ENCODE measurements at places on chromosomes 2 and 18.

DNA sequence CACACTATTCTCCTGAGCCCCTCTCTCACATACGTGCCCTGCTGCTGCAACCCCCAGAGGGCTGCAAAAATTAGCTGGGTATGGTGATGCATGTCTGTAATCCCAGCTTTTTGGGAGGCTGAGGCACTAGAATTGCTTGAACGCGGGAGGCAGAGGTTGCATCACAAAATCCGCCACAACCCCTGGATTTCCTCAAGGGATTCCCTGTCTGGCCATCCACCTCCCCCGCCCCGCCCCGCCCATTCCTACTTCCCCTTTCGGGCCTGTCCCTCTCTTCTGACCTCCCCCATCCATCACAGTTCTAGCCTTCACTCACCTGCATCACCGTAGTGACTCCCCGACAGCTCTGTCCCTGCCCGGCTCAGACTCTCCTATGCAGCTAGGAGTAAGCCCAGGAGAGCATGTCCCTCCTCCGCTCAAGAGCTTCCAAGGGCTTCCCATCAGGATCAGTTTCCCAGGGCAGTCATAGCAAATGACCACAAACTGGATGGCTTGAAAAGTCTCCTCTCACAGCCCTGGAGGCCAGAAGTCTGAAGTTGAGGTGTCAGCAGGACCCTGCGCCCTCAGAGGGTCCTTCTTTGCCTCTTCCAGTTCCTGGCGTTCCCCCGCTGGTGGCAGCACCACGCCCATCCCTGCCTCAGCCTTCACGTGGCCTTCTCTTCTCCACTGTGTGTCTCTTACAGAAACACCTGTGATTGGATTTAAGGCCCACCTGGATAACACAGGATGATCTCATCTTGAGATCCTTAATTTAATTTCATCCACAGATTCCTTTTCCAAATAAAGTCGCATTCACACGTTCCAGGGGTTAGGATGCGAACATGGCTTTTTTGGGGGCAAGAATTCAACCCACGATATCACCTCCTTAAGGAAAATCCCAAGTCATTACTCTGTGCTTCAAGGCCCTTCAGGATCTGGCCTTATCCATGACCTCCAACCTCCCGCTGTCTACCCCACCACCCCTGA, 58.5 kb downstream of the HS1BP3 start:
- no peak for DNase-seq

DNA sequence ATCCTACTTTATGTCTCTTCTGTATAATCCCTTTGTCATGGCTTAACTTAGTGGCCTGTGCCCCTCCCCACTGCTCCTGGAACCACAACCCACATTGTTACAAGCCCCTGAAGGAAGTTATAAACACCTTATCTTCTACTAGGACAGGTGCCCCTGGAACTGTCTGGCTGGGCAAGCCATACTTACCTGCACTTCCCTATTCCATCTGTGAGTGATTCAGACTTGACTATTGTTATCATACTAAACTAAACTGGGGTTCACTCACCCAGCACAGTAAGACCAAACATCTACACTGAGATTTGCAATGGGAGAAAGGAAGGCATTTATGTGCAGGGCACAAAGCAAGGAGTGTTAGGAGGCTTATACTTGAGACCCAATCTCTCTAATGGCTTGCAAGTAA, 3.7 kb upstream of the UGT1A6 start:
- no peak for DNase-seq

DNA sequence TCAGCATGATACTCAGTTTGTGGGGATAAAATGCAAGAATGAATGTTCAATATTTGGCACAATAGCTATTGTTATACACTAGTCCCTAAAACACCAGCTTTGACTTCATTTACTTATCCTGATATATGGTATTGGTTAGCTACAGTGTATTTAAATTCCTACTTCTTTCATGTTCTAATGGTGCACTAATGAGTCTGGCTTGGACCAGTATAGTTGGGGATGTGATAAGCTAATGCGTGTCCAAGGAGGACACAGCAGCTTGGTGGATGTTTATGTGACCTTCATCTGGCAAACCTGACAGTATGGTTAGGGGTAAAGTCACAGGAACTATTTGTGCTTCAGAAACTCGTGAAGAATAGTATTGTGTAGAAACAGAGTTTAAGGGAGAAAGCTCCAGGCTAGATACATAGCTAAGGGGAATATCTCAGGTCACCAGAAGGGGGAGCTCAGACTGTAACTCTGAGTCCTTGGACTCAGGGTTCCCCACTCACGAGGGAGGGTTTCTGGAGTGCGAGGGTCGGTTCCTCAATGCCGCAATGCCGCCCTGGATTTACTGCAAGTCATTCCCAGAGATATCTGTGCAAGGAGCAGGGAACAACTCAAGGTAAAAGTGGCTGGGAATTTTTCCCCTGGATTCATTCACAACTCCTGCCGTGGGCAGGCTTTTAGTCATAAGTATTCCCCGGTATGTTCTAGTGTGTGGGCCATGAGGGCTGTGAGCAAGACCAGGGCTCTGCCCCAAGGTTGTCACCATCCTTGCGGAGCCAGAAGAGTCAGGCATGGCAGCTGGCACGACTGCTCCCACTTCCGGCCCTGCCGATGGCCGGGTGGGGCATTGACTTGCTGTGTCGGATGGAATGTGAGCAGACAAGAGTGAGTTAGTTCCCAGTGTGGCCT, 14.5 kb downstream of the IL1R2 start:
- peak; percentile 54 for DNase-seq

DNA sequence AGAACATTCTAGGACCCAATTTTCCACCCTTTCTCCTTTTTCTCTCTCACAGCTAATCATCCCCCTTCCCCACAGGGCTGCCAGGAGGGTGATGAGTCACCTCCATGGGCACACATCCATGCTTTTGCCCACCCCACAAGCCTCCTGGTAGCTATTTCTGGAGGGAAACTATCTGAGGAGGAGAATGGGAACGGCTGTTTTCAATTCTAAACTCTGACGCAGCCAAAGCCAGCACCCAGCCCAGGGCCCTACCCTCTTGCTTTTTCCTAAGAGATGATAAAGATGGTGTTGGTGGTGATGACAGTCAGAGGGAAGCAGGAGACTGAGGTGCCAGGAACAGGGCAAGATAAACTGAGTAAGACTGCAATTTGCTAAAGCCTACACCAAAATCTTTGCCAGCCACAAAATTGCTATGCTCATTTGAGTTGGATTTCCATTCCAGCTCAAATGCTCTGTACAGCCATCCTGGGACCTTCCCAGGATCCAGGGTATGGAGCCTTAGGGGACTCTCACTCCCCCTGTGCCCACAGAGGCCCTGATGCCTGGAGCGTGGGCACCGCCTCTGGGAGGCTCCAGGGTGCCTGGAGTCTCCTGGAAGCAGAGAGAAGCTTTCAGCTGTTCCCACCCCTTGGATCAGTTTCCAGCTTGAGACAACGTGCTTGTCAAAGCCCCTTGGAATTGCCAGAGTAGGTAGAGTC, 62.0 kb upstream of the FZD7 start:
- DNase-seq: peak; percentile 83

GRCh38 chr18:48989304-48990303, 38.8 kb upstream of the SMAD7 start:
- DNase-seq: no peak

DNA sequence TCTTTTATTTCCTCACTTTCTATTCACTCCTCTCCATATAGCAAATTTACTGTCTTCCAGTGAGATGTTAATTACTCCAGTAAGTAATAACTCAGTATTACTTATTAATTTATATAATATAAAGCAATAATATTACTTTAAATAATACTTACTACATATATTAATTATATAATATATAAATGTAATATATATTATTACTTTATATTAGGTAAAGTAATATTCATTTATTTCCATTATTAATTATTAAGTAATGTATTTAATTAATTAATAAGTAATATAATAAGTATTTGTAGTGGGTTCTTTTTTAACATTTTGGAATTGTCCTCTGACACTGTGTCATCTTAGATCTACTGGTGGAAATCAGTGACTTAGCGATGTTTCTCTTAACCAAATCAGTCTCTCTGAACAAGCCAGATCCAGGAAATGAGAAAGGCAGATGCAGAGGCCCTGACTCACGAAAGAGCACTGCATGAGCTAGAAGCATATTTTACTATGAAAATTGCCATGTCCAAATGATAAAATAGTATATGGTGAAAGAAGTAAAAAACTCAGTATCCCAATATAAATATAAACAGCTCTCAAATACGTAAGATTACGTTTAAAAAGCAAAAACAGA, 115.9 kb downstream of the DSEL start:
- peak; percentile 66 for DNase-seq

GRCh38 chr2:43898838-43899346, 60.1 kb downstream of the ABCG8 start:
- no peak for DNase-seq

- no peak for DNase-seq
Observed at GRCh38 chr2:103734911-103735310, 973.1 kb downstream of the TMEM182 start.

GRCh38 chr2:7209757-7210555, 292.7 kb downstream of the RNF144A start:
- DNase-seq: peak; percentile 78

DNA sequence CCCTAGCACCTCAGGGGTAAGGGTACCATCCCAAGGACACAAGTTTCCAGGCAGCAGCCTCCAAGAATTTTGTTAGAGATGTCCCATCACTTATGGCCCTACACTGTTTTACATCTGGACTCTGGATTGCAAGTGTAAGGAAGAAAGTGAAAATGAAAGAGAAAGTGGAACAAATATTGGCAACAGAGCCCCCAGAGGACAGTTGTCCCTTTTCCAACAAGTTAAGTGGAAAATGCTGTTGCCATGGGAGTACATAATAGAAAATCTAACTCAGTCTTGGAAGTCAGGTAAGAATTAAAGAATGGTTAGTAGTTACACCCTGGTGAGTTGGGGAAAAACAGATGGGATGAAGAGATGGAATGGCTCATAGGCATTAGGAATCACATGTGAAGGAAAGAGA, 50.6 kb downstream of the TTC21B start:
- peak; percentile 17 for DNase-seq

GRCh38 chr2:186709529-186710450, 15.9 kb downstream of the FAM171B start:
- no peak for DNase-seq

DNA sequence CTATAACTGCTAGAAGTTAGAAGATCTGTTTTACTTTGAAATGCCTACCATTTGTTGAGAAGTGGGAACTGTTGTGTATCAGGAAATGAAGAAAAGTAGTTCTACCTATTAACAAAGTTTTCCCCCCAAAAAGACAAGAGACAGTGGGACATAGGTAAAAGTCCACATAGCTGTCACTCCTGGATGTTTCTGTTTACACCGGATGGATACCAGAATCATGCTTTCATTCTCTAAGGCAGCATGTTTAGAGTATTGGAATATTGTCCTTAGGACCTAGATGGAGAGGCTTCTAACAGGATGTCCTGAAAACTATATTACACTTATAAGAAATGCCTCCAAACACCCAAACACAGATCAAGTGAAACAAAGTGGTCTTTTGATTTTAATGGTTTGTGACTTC, 143.1 kb downstream of the MCFD2 start:
- no peak for DNase-seq

GRCh38 chr2:198905881-198906612, 551.7 kb downstream of the SATB2 start:
- DNase-seq: no peak

DNA sequence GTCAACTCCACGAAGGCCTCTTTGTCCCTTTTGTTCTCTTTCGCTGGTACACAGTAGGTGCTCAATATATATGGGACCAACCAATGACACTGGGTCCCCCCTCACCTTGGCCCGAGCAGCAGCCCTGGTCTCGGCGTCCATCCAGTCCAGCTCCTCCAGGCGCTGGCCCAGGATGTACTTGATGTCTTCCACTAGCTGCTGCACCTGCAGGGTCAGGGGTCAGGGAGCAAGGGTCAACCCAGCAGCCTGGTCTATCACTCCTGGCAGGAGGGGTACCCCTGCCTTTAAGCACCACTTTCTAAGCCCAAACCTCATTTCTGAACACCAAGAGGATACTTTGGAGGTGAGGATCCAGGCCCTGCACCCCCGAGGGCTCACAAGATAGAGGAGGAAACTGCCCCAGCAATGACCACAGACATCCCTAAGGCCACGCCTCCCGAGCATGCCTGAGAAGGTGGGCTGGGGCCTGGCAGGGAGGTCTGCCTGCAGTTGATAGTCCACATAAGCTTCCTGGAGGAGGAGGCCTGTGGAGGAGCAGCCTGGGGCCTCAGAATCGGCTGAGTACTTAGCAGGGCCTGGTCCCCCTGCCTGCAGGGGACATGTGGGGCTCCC, 4.2 kb downstream of the ECEL1 start:
- DNase-seq: no peak

DNA sequence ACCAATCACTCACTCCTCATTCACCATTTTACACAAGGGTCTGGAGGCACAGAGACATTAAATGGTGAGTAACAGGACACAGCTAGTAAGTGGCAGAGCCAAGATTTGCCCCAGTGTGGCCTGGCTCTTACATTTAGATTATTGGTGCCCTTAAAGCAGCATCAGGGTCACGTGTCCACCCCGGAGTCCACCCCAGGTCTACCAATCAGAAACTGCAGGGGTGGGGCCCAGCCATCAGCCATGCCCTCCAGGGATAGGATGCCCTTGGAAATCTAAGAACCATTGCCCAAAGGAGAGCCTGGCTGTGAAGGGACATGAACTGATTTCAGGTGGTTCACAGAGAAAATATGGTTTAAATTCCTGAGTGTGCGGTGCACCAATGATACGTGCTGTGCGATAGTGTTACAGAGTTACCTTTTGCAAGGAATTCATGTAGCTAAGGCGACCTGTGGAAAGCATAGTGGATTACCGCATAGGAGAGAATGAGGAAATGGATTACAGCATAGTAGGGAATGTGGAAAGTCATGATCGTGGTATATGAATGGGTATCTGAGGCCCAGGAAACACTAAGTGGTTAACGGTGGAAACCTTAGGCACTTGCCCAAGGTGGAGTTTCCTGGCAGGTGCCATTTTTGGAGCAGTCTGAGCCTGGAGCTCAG, 17.8 kb downstream of the IGFBP5 start:
- no peak for DNase-seq

DNA sequence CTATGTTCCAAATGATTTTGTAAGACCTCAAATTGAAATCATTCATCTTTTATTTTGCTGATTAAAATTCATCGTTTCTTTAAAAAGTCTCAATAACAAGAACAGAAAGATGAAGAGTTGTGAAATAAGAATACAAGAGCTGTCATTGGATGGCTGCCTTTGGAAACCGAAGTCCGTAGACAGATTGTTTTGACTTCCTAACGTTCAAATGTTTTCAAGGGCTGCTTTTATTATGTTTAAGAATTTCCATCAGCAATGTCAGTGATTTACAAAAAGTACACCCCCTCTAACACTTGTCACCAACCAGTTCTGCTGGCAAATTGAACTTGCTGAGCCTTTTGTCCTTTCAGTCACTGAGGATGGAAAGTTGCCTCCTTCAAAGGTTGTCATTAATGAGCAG, 89.6 kb downstream of the KCNE4 start:
- DNase-seq: no peak

GRCh38 chr18:79912409-79912991, 39.0 kb downstream of the SLC66A2 start:
- peak; percentile 48 for DNase-seq

Data from fibroblast of skin of back (primary cell).